ENCODE measurements at places on chromosomes 2 and 18.

GRCh38 chr2:133169274-133169912, 398.9 kb downstream of the NCKAP5 start:
- H3K36me3 ChIP-seq, result no peaks in the 10 kb centered on the region
- H3K27me3 ChIP-seq, result no peaks in the 10 kb centered on the region
- no peak overlapping the region for H3K27ac ChIP-seq
- peak; percentile 21 for DNase-seq

GRCh38 chr18:11880586-11881304, 27.4 kb downstream of the MPPE1 start:
- H3K4me3 ChIP-seq, result no peak overlapping the region
- DNase-seq, result no peak
- H3K4me1 ChIP-seq, result peaks cover 3% of the 10 kb centered on the region

- no peak for DNase-seq
- H3K4me3 ChIP-seq, result no peak overlapping the region
- no peaks in the 10 kb centered on the region for H3K27me3 ChIP-seq
- H3K36me3 ChIP-seq, result no peaks in the 10 kb centered on the region
- no peak overlapping the region for H3K27ac ChIP-seq
Measured at GRCh38 chr18:50644807-50645206, 84.9 kb downstream of the MAPK4 start.

- peak overlapping the region; percentile 89 for H3K27ac ChIP-seq
- DNase-seq, result no peak
- no peaks in the 10 kb centered on the region for H3K27me3 ChIP-seq
- H3K4me1 ChIP-seq, result peaks cover 44% of the 10 kb centered on the region
- peak overlapping the region; percentile 97 for H3K4me3 ChIP-seq
Measured at GRCh38 chr18:3455090-3455635, 5.2 kb downstream of the TGIF1 start.

DNA sequence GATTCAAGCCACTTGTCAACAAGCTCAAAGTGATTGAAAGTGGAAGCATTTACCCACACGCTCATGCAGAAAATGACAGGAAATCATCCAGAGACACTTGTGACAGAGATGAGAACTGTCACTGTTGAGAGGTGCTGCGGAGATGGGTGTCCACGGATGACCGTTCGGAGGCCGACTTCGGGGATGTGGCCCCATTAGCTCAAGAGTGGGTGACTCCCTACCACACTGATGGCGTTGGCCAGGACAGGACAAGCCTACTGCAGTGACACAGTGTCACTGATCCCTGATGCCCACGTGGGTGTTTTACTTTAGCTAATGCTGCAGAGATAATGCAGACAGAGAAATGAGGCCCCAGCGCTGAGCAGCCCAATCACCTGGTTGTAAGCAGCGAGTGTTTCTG, 81.5 kb upstream of the YWHAQ start:
- H3K27ac ChIP-seq, result no peak overlapping the region
- no peak for DNase-seq
- H3K4me1 ChIP-seq, result peaks cover 16% of the 10 kb centered on the region
- H3K27me3 ChIP-seq, result no peaks in the 10 kb centered on the region
- H3K4me3 ChIP-seq, result no peak overlapping the region

DNA sequence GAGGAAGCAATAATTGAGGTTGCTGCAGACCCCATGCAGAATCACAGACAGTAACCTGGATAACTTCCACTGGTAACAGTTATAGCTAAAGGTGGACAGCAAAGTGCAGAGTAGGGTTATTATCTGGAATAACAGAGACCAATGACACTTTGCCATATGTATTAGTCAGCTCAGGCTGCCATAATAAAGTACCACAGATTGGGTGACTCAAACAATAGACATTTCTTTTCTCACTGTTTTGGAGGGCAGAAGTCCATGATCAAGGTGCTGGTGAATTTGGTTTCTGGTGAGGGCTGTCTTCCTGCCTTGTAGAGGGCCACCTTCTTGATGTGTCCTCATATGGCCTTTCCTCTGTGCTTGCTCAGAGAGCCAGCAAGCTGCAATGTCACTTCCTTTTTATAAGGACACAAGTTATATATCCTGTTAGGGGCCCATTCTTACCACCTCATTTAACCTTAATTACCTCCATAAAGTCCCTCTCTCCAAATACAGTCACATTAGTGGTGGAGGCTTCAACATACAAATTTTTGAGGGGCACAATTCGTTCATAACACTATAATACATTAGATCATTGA, 191.0 kb upstream of the LRP1B start:
- no peak overlapping the region for H3K27ac ChIP-seq
- H3K4me3 ChIP-seq, result no peak overlapping the region
- DNase-seq, result no peak
- H3K36me3 ChIP-seq, result no peaks in the 10 kb centered on the region
- H3K27me3 ChIP-seq, result no peaks in the 10 kb centered on the region
- no peaks in the 10 kb centered on the region for H3K4me1 ChIP-seq

DNA sequence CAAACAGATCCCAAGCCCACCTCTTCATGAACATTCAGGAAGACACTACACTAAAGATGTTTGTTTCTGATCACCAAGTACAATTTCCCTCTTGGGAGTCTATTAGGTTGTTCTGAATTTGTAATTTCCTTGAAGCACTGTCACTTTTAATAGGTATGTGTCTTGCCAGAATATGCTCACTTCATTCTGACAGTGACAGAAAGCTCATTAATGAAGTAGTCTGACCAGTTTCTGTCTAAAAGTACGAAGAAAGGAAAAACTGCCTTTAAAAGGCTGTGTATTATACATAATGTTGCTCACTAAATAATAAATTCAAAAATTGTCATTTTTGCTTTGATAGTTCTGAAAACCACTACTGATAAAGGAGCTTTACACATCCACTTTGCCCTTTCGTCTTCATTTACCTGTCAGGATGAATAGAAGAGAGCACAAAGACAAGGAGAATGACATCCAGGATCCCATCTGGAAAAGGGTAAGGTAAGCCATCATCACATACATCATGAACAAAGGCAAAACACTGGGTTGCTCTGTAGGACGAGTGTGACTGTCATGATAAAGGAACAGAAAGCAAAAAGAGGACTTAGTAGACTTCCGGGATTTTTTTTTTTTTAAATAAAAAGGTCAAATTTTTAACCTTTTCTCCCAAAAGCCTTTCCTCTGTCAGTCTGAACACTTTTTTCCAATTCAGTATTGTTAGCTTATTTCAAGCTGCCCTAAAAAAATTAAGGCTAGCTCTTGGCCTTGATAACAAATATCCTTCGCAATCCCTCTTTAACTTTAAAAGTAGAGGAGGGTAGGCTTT, 103.4 kb downstream of the METTL8 start:
- DNase-seq, result no peak
- H3K4me3 ChIP-seq, result 0 out of 2 replicates have a peak overlapping the region, but pooled peaks have one; percentile 10
- peaks cover 35% of the 10 kb centered on the region for H3K4me1 ChIP-seq

- 0 out of 2 replicates have a peak, but pooled peaks cover 3% of the 10 kb centered on the region for H3K4me1 ChIP-seq
- no peaks in the 10 kb centered on the region for H3K27me3 ChIP-seq
- H3K4me3 ChIP-seq, result no peak overlapping the region
Measured at GRCh38 chr2:33380001-33380609, 96.3 kb upstream of the RASGRP3 start.

DNA sequence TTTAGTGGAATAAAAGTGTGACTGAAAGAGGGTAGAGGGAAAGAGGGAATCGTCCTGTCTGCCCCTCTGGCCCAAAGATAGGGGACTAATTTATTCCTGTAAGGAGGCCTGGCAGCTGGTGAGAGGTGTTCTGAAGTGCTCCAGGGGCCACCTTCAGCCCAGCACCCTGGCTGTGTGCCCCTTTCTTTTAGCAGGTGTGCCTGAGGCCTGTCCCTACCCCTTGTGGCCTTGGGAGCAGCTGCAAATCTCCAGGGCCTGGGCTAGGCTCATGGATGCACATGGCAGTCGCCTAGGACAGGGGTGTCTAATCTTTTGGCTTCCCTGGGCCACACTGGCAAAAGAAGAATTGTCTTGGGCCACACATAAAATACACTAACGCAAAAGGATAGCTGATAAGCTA, 37.3 kb downstream of the FHOD3 start:
- no peaks in the 10 kb centered on the region for H3K4me1 ChIP-seq
- no peak for DNase-seq
- no peak overlapping the region for H3K4me3 ChIP-seq

DNA sequence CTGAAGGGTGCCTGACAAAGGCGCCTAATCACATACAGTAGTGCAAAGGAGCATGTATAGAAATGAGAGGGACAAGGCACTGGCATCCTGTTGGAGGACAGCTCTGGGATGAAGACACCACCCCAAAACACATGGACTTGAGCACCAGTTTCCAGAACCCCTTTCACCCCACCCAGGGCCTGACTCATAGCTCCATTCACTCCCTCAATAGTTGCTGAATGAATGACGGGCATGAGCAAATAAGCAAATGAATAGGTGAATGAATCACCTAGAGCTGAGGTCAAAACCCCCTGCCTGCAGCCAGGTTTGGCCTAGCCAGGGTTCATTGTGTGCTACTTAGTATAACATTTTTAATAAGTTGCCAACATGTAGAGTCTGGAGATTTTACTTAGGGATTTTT, 66.3 kb downstream of the NRP2 start:
- H3K27me3 ChIP-seq, result no peaks in the 10 kb centered on the region
- H3K4me1 ChIP-seq, result no peaks in the 10 kb centered on the region
- no peaks in the 10 kb centered on the region for H3K36me3 ChIP-seq
- no peak overlapping the region for H3K27ac ChIP-seq

GRCh38 chr2:47520825-47521665, 118.1 kb downstream of the MSH2 start:
- peak overlapping the region; percentile 93 for H3K27ac ChIP-seq
- peaks cover 42% of the 10 kb centered on the region for H3K36me3 ChIP-seq
- no peaks in the 10 kb centered on the region for H3K27me3 ChIP-seq
- peaks cover 69% of the 10 kb centered on the region for H3K4me1 ChIP-seq

DNA sequence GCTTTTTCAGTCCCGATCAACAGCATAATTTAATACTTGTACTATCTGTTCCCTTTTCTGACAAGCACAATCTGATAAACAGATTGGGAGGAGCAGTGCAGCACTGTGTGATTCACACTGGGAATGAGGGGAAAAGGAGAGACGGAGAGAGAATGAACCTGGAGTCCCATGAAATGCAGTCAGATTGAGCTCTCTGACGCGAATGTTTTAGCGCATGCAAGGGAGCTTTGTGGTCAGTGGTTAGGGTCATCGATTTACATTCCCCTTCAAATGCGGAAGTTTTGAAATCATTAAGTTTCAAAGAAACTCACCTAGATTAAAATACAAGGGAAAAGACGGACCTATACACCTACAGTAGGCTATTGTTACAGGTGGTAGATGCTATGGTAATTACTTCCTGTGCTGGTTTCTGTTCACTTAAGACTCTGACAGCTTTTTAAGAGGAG, 99.6 kb downstream of the KCTD1 start:
- no peak overlapping the region for H3K4me3 ChIP-seq
- DNase-seq, result no peak
- H3K4me1 ChIP-seq, result peaks cover 5% of the 10 kb centered on the region
- H3K36me3 ChIP-seq, result no peaks in the 10 kb centered on the region
- H3K27me3 ChIP-seq, result no peaks in the 10 kb centered on the region
- H3K27ac ChIP-seq, result no peak overlapping the region

DNA sequence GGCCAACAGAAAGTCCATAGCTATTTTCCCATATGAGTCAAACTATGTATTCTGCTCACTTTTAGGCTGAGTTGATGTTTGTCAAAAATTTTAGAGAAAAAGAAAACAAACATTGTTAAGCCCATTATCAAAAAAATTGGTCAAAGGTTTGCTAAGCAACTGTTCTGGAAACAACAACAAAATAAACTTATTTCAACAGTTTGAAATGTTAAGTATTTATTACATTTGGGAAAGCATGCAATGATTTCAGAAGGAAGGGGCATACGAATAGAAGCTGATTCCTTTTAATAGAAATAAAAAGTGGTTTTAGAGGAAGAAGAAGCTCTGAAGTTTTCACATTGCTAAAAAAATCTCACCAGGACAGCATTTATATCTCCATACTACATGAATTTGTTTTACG, 1837.5 kb upstream of the CELF4 start:
- H3K36me3 ChIP-seq, result no peaks in the 10 kb centered on the region
- no peaks in the 10 kb centered on the region for H3K27me3 ChIP-seq
- H3K4me3 ChIP-seq, result no peak overlapping the region
- DNase-seq, result no peak
- H3K4me1 ChIP-seq, result no peaks in the 10 kb centered on the region
- H3K27ac ChIP-seq, result no peak overlapping the region

- H3K27ac ChIP-seq, result no peak within 1 kb of the TSS
- H3K27me3 ChIP-seq, result no peaks in the 10 kb centered on the region
- H3K36me3 ChIP-seq, result no peaks in the 10 kb centered on the region
- peaks cover 2% of the 10 kb centered on the region for H3K4me1 ChIP-seq
Measured at GRCh38 chr2:119223521-119224390, at the start of gene STEAP3. Gene STEAP3 (plus strand): TSS chr2:119223834. CDS start chr2:119231013, 7,179 bp downstream.

DNA sequence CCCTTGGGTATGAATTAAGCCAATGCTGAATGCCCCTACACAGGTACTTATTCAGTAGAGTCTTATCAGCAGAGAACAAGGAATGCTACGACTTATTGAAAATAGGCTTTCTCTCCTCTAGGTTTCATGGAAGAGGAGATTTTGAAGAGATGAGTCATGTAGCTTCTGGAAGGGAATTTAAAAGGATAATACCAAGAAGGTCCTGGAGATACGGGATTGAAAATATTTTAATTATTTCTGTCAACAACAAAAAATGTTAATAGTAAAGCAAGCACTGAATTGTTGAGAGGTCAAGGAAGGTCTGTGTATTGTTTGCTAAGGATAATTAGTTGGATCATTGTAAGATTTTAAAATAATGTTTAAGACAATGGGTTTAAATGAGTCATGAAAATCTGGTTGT, 293.0 kb upstream of the SPHKAP start:
- H3K27ac ChIP-seq, result no peak overlapping the region
- no peak overlapping the region for H3K4me3 ChIP-seq
- no peak for DNase-seq
- H3K36me3 ChIP-seq, result no peaks in the 10 kb centered on the region
- H3K27me3 ChIP-seq, result no peaks in the 10 kb centered on the region

DNA sequence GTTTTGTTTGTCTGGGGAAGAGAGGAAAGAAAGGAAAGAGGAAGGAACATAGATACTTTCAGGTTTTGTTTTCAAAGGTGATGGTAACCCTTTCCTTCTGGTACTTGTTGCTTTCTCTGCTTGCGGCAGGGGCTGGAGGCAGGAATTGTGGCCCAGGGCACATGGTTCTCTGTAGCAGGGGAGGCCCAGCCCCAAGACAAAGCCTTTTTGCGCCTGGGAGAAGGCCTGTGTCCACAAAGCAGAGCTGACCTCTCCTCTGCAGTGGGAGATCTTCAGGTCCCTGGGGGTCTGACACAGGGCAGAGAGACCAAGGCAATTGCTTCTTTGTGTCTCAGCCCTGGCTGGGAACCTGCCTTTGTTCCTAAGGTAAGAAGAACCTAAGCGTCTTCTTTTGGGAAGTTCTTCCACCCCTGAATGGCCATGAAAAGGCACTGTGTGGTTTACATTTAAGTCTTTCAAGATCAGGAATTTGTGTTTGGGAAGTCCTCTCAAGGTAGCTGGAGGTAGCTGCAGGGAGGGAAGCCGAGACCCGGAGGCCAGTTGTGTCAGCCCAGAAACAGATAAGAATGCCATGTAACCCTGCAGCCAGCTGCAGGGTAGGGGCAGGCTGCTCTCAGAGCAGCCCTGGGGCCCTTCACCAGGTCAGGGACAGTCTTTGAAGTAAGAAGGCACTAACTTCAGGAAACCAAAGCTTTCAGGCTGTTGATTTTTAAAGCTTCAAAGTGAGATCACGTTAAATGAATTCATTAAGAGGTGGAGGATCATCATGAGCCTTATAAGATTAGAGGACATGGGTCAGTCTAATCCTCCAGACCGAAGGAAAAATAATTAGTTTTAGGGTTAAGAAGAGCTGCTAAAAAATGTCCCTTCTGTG, 119.3 kb downstream of the STPG4 start:
- no peaks in the 10 kb centered on the region for H3K4me1 ChIP-seq
- no peak for DNase-seq
- no peaks in the 10 kb centered on the region for H3K27me3 ChIP-seq
- H3K4me3 ChIP-seq, result no peak overlapping the region
- H3K27ac ChIP-seq, result no peak overlapping the region
- H3K36me3 ChIP-seq, result peaks cover 35% of the 10 kb centered on the region

All from Karpas-422 (cell line).